ENCODE measurements at places on chromosomes 1 and 21.

DNA sequence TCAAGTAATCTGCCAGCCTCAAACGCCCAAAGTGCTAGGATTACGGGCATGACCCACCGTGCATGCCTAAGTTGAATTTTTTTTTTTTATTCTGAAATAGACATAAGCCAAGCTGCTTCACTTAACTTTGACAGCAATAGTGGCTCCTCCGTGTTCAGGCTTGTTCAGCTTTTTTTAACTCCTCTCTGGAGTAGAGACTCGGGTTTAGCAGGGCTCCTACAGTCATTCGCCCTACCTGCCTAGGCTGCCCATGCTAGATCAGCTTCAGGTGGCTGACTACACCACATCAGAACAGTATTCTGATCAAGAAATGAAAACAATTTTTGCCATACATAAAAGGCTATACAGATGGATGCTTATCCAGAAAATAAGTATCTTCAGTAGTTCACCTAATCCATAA lies 14.7 kb downstream of the ARID4B start:
- DNase-seq = no peak

DNA sequence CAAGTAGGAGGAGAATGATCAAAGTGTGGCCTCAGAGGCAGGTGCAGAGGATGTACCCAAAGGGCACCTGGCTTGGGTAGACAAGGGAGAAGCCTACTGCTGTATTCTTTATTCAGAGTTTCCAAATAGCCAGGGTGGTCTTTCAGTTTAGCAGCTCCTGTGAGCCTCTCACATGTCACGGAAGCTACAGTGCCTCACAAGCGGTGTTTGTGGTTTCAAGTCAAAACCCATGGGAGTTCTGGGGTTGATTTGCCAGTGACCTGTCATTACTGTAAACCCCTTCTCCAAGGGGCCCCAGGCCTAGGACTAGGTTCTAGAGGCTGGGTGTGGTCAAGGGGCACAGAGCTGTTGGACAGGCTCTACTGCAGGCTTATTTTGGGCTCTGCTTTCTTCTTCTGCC lies 10.2 kb upstream of the IL10 start:
- no peak for DNase-seq

GRCh38 chr1:178536844-178537371 lies 24.0 kb downstream of the TEX35 start:
- peak; percentile 23 for DNase-seq

DNA sequence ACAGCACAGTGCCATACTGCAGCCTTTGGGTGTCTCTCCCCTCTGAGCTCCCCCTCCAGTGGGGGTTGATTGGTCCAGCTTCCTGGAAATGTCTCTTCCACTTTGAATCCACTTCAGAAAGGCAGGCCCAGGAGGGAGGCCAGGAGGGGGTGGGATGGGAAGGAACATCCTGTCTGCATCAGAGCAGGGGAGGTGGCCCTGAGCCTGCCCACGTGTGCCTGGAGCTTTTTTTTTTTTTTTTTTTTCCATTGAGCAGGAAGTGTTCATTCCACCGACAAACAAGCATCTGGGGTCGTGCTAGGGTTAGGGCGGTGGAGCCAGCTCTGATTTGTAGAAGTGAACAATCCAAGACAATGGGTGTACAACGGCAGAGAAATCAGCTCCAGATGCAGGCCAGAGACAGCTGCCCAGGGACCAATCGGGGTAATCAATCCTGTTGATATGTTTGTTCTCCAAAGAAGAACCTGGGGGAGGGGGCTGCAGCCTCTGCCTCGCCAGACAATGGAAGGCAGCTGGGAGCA lies 93.3 kb downstream of the SSBP3 start:
- no peak for DNase-seq

DNA sequence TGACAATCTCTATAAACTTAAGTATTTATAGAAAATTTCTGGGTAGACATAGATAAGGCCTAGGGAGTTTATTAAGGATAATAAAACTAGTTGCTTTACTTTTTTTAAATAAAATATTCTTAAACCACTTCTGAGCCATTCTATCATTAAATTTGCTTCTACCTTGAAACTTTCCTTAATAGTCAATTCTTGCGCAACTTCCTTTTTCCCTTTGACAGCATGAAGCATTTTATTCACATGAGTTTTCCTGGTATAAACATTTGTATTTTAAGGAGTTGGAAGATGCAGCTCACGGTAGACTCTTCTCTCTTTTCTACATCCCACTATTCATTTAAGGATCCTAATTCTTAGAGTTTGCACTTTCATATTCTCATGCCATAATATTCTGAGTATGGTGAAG lies 75.8 kb upstream of the DPH5 start:
- no peak for DNase-seq

- DNase-seq = no peak
Measured at GRCh38 chr1:51100264-51100880, 1.7 kb upstream of the C1orf185 start.

DNA sequence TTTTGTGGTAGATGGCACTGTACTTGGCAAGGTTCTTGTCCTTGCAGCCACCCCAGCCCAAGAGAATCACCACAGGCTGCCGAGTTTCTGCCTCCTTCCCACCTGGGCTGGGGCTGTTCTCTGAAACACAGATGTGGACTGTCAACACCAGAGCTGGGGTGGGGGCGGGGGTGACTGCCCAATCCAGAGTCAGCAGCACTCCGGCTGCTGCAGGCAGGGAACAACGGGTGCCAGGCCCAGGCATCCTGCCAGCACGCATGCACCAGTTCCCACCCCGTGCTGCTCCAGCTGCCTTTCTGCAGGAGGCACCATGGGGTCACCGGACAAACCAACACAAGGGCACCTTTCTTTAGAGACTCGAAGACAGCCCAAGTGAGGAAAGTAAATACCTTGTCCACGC lies 14.1 kb downstream of the TMEM53 start:
- no peak for DNase-seq

DNA sequence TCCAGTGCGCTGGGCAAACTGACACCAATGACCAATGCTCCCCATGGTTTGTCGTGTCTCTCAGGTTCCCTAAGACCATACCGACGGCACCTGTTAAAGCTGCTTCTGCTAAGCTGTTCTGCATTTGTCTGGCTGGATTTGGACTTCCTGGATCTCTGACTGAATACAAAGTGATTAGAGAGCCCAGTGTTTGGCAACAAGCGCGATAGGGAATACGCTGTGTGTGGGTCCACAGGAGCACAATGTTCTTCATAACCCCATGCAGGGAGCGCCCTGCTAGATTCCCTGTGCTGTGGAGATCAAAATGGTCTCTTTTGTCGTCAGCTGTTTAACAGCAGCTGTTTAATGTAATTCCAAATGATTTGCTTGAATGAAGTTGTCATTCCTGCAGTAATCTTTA lies 26.0 kb upstream of the ESRRG start:
- DNase-seq = no peak

GRCh38 chr1:89295187-89295586 lies 22.5 kb upstream of the GBP5 start:
- DNase-seq = no peak

DNA sequence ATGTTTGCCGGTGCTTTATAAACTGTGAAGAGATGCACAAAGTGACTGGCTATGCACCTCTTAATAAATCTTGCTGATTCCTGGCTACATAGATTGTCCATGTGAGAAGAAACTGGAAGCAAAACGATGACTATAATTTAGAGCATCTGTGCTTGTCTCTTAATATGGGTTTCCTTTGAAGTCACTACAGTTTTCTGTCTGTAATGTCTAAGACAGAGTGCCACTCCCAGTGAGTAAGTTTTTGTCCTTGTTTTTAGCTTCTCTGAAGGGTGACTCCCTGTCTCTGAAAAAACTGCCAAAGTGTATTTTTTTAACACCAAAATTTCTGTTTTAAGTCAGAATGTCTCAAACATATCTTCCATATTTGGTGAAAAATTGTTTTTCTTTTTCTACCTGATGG lies 175.1 kb downstream of the FASLG start:
- no peak for DNase-seq

- no peak for DNase-seq
Measured at GRCh38 chr1:197973206-197973605, 56.0 kb downstream of the LHX9 start.

DNA sequence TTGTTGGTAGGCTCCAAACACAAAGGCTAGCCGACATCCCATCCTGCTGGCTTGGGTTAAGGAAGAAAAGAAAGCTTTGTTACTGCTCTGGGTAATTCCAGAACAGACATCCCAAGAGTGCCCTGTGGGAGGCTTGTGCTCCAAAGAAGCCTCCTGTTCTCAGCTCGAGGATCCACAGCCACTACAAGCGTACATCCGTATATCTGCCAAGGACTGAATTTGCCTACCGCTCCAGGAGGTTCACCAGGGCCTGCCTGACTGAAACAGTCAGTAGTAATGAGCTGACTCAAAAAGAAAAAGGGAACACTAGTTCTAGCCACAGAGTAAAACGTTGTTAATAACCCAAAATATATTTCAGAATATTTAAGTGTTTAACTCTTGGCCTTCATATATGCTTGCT lies 24.8 kb upstream of the MUTYH start:
- DNase-seq = no peak

DNA sequence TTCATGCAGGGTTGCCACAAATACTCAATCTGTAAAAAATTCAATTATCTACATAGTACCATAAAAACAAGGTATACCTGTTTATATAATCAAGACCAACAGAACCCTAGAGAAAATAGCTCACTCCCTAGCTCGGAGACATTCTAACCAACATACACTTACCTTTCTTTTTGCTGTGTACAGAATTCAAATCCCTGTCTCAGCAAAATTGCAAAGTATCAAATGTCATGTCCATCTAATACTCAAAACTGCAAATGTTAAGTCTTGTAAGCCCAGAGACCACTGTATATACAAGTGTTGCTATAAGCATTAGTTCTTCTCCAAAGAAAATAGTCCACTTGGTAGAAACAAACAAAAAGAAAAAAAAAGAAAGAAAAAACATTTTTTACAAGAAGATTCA lies 16.2 kb upstream of the SELE start:
- no peak for DNase-seq

DNA sequence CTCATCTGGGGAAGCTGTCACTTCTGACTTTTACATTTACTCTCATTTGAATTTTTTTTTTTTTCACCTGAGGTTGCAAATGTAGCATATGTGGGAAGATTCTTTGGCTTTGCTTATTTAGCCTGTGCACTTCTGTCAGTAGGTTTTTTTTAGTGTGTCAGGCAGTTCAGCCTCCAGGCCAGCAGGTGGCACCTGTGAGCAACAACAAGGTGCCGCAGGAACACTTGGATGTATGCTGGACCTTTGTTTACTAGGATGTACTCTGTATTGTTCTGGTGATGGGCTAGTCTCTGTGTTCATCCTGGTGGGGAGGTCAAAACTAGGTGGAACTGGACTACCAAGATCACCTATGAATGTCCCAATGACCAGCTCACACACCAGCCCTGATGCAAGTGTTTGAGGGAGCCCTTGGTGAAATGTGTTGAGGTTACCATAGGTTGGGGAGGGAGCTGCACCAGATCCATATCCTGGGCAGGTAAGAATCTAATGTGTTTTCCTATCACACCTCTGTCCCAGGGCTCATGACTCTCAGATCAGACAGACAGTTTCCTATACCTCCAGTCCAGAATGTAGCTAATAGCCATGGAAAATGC lies 618.2 kb downstream of the BRINP3 start:
- peak; percentile 57 for DNase-seq

DNA sequence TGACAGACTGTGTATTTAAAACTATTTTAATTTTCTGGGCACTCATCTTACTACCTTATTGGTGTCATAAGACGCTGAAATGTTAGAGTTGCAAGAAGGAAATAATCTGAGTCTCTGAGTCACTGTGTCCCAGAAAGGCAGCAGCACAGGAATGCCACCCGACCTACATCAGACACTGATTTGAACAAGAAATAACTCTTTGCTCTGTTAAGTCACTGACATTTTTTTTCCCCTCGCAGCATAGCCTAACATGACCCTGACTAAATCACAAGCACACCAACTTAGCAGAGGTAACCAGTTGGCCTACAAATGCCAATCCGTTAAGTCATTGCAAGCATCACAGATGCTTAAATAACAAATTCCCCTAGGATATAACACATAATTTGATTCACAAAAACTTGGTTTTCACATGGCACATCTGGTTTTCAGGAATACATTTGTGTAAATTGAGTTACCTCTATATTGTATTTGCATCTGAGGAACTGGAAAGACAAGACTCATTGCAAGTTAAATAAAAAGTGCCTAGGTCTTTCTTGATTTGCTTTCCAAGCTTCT lies 349.1 kb downstream of the SEC16B start:
- no peak for DNase-seq

DNA sequence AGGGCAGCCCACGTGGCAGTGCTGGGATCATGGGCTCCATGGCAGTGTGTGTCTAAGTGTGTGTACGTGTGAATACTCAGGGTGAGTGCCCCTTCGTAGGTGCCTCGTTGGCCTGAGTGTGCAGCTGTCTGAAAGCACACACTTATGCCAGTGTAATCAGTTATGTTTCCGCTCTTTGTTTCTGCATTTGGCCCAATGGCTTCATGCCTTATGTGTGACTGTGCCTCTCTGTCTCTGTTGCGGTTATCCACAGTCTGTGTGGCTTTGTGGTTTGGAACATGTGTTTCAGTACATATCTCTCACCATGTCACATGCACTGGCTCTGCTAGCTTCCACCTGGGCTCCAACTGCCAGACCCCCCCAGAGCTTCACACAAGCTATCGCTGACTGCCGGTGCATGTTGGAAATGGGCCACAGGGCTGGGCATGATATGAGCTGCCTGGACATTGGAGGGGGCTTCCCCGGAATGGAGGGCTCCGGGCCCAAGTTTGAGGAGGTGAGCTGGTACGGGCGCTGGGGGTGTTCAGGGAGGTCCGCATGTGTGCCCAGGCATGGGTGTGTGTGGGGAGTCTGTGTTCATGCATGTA lies 70.3 kb upstream of the TINAGL1 start:
- DNase-seq = no peak

DNA sequence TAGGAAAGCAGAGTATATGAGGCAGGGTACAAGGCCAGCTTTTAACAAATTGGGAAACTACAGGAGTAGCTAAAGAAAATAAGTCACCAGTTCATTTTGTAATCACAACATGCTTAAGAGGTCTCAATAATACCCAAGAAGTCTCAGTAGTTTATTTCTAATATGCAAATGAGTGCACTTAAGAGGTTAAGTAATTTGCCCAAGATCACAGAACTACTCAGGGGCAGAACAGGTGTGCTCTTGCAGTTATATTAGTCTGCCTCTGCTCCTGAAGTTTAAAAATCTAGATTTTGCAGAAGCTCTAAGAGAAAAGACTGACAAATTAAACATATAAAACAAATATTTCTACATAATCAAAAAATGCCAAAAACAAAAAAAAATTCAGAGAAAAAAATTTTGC lies 6.9 kb downstream of the EPS15 start:
- DNase-seq = no peak

GRCh38 chr21:38183961-38184360 lies 72.8 kb upstream of the KCNJ15 start:
- DNase-seq = no peak

DNA sequence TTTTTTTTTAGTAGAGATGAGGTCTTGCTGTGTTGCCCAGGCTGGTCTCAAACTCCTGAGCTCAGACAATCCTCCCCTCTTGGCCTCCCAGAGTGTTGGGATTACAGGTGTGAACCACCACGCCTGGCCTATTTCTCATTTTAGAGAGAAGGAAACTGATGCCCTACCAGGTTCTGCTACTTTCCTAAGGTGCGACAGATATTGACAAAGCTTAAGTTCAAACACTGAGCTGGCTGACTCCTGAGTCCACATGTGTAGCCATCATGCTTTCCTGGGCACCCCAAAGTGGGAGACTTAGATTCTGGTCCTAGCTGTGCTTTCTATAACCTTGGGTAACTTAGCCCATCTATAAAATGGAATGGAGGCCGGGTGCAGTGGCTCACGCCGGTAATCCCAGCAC lies 5.1 kb upstream of the TMEM222 start:
- no peak for DNase-seq

GRCh38 chr1:37634244-37634991 lies at the start of gene RSPO1:
RSPO1 (minus strand) TSS chr1:37634892; CDS start chr1:37629661, 5,231 bp downstream.
- no peak for DNase-seq
